ENCODE measurements at places on chromosomes 3 and 15.

- DNase-seq, result no peak
These were observed 37.7 kb downstream of the PRKCI start for GRCh38 chr3:170259907-170260306.

GRCh38 chr3:53166781-53167291 is 5.8 kb downstream of the PRKCD start:
- peak; percentile 25 for DNase-seq

DNA sequence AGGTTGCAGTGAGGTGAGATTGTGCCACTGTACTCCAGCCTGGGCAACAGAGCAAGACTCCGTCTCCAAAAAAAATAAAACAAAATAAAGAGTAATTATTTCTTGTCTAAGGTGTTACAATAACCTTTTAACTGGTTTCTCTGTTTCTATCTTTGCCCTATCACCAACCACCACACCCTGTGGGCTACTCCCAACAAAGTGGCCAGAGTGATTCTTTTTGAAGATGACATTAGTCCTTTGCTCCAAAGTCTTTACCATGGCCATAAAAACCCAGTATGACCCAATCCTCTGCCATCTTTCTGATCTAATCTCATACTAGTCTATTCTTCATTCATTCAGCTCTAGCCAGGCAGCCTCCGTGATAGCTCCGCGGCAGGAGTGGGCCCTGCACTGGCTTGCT is 62.8 kb downstream of the RFX7 start:
- no peak for DNase-seq

DNA sequence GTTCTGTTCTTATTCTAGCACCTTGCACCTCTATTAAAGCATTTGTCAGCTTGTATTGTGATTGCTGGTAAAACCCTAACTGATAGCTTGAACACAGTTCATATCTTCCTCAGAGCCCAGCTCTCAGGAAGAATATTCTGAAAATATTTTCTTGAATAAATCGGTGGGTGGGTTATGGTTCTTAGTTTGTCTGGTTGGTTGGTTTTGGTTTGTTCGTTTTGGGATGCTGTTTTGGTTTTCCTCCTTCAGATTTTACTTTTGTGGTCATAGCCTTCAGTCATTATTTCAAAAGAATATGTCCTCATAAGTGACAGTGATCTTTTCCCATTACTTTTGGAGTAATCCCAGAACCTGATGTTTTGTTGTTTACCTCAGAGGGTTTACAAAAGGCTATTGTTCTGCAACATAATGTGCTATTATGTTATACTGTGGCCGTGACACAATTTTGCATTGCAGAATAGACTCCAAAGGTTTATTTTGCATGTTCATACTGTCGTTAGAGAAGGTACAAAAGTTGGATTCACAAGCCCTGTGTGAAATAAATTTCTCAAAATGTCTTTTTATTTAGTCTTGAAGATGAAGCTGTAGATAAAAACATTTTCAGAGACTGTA is 2.7 kb upstream of the TMEM87A start:
- no peak for DNase-seq

GRCh38 chr3:39433642-39434041 is 27.1 kb downstream of the RPSA start:
- peak; percentile 43 for DNase-seq

DNA sequence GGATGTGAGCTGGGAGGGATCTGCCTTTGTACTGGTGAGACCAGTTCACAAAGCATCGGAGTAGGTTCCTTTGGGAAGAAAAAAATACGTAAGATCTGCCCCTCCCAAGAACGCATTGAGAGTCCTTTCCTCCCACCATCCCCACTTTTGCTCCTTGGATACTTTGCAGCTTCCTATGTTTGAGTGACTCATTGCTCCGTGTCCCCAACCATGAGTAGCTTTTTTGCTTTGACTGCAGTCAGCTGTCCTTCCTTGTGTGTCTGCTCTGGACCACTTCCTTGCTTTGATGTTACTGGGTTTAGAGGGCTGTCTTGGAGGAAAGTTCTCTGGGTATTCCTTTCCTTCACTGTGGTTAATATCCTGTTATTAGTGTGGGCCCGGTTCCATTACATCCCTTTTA is 43.2 kb upstream of the PTPN23 start:
- no peak for DNase-seq

DNA sequence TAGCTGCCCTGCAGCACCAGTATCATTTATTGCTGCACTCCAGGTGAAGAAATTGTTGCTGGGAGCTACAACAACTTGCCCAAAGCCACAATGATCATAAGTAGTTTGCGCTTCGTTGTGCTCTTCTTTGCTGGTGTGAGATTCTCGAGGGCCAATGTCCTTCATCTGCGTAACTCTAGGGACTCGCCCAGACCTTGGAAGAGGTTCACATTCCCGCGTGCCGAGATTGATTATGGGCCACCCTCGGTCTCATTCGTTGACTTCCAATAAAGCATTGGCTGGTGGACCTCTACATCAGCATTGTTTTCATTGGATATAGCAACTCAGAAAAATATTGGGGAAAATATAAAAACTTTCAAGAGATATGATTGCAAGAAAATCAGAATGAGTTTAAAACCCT is 423 bp upstream of the PHLDB2 start:
- DNase-seq, result no peak

DNA sequence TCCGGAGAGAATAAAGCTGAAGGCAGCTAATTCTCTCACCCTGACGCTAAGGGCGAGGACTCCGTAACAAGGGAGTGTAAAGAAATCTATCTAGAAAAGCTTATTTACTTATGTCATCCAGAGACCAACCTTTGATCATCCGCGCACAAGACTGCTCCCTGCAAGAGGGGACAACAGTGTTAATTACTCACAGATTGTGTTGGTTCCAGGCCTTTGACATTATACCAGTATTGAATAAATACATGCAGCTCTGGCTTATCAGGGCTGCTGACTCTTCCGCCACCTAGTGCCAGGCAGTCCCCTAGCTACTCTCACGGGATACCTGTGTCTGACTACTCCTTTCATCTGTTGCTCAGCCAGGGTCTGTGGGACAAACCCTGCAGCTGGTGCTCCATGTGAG is 211.7 kb downstream of the DTWD1 start:
- no peak for DNase-seq

DNA sequence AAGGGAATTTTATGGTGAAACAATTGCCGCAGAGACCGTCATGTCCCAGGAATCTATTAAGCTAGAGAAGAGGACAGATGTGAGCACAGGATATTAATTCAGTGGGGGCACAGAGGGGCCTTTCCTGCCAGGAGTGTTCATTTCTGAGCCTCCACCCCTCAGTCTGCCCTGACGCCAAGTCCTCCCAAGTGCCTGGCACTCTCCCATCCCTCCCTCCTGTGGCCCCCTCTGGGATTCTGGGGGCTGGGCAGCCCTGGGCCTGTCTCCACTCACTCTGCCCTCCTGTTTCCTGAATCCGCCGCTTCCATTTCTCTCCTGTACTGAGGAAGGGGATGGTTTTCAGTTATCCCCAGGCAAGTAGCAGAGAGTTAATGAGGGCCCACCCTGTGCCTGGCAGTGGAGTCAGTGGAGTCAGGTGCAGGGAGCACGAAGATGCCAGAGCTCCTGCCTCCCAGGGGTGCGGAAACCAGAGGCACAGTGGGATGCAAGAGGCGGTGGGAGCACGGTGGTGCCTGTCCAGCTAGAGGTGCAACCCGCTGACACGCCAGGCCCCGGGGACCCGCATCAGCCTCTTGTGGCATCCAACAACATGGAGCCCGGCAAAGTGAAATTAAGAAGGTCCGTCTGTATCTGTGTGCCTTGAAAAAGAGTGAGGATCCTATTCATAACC is 212.5 kb downstream of the XXYLT1 start:
- DNase-seq, result no peak

- DNase-seq, result no peak
These were observed 8.1 kb upstream of the GNB5 start for GRCh38 chr15:52199271-52199670.

DNA sequence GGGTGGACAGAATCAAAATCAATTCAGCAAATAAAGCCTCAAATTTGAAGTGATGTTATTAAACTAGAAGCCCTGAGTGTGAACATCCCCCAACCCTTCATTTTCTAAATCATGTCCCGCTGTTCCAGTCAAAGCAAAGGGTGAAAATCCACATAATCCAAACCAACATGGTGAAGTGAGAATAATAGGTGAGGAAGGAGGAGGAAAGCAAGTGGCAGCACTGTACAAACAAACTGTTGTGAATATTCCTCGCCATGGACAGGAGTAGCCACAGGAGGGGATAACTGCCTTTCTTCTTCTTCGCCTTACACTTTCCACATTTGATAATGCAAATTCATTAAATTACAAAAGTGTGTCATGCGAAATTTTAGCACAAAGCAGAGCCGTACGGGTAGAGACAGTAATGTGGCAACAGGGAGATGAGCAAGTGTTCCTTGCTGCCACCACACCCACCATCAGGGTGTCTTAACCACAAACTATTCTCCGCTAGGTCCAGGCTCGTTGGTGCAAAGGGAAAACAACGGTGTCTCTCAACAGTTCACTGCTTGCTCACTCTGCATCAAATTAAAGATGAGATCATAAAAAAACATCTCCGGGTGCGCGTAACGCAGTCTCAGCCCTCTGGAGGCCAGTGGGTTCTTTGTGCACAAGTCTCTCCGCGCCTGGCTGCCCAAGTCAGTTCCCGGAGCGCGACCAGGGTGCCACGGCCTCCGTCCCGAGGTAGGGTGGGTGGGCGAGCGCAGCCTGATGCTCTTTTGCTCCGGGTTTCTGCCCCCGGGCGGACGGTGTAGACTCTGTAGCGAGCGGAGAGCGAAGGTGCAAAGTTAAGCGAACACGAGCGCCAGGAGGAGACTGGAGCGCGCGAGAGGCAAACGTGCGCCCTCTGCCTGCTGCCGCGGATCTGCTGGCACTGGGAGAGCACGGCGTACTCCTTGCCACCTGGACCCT is 6.7 kb downstream of the EPHA3 start:
- peak; percentile 65 for DNase-seq

GRCh38 chr3:78913711-78914110 is 854.1 kb downstream of the ROBO1 start:
- no peak for DNase-seq

GRCh38 chr3:193132241-193132640 is 108.8 kb upstream of the PLAAT1 start:
- no peak for DNase-seq

GRCh38 chr3:102189541-102189940 is 245.3 kb upstream of the ZPLD1 start:
- no peak for DNase-seq

- no peak for DNase-seq
These were observed 2.2 kb upstream of the CALML4 start for GRCh38 chr15:68207176-68207935.

DNA sequence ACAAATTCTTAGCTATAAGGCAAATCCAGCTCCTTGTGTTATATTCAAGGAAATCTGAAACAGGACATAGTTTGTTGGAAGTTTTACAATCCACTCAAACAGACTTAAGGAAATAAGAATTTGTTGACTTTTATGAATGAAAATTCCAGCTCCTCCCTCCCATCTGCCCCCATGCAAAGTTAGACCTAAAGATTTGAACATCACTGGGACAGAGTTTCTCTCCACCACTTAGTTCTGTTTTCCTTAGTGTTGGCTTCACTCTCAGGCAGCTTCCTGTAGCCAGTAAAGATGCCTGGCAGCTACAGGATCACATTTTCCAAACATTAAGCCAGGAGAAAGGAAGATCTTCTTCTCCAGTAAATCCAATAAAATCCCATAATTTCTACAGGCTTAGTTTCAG is 265.0 kb downstream of the TAFA4 start:
- DNase-seq, result no peak

GRCh38 chr15:40108061-40108854 is 421 bp downstream of the BMF start:
- DNase-seq, result peak; percentile 60

DNA sequence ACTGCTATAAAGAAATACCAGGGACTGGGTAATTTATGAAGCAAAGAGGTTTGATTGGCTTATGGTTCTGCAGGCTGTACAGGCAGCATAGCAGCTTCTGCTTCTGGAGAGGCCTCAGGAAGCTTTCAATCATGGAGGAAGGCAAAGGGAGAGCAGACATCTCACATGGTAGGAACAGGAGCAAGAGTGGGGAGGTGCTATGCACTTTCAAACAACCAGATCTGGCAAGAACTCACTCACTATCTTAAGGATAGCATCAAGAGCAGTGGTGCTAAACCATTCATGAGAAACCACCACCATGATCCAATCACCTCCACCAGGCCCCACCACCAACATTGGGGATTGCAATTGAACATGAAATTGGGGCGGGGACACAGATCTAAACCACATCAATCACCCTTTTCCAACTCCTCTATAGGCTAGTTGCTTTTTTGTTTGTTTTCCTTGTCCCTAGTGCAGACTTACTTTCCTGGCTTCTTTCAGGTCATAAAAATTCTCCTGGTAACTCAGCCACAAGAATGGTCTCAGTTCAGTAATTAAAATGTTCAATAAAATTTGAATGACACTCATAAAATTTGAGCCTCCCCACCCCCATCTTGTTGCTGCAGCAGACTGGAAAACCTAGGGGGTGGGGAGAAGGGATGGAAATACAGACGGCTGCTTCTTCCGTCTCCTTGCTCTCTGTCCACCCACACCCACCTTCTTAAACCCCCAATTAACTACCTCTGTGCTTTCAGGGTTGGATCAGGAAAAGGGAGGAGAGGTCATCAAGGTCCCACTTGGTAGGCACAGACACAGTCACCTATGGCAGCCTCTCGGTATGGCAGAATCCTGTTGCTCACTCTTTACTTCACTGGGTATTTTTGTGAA is 16.3 kb upstream of the TIPARP start:
- DNase-seq, result no peak

- no peak for DNase-seq
These were observed 67.8 kb downstream of the TPRG1 start for GRCh38 chr3:189239616-189240015.

- DNase-seq, result no peak
These were observed 386.8 kb downstream of the TBC1D5 start for GRCh38 chr3:17355591-17355990.

DNA sequence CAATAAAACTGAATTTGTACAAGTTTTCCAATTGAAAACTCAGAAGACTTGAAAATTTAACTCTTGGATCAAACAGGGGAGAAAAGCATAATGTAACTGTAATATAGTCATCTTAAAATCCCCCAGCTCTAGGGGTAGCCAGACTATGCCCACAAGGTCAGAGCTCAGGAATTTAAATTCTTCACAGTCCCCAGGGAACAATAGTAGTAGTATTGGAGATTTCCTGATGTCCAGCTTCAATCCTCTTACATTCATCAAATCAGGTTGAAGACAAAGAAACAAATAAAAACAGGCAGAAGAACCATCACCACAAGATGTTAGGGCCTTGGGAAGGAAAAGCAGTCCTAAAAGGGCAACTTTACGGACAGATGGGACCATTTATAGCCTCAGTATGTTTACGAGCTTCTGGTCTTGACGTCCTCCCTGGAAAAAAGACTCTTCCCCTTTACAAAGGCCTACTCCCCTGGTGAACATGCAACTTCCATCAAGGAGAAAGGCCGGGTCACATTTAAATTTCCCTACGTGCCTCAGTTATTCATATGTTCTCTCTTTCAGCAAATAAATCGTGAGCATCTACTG is 96.8 kb downstream of the PLCH1 start:
- peak; percentile 23 for DNase-seq

- DNase-seq, result no peak
These were observed 32.8 kb downstream of the COPS2 start for GRCh38 chr15:49122541-49123062.

All from fibroblast of skin of back (primary cell).